Aorta (tissue), 5 donors: ENCODE measurements at places on chromosomes 7 and 10. TPM values are rescaled to one million over a fixed set of nuclear protein-coding genes. Genes with fewer than 3 reads are reported as not detected.
A peak's percentile ranks its signal among the peaks of the same experiment; 100 is the strongest.

- no peak for DNase-seq
Observed at GRCh38 chr10:80322711-80323110, 33.3 kb upstream of the MAT1A start.

DNA sequence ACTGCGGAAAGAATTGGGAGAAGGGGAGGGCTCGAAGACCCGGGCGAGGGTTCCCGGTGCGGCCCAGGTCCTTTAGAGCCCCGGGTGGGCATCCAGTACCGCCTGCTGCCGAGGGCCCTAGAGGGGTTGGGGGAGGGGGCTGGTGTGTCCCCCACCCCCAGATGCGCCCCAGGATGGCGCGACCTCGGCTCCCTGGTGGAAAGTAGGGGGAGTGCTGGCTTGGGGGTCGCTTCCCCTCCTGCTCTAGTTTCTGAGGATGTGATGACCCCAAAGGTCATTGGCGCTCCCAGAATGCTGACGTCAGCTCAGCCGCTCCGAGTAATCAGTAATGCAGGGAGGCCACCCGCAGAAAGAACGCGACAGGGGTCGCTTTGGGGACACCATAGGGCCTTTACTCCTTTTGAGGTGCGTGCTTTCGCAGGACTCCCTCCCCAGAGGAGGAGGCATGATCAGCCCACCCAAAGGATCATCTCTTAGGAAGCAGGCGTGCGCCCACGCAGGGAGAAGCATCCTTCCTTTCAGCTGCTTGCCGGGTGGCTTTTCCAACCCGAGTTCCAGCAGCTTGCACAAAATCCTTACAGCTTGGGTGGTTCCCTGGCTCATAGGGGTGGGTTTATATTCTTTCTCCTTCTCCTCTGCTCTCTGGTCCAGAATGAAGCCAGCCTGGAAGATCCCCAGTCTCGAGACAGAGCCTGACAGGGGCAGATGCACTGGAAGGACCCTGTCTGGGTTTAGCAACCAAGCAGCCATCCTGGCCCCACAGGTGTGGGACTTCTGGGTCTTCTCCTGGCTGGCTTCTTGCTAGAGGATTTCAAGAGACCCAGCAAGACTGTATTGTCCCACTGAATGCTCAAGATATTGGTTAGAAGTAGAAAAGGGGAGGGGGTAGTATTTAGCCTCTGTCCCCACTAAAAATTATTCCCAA, 1.3 kb upstream of the PRKAG2 start:
- peak; percentile 76 for DNase-seq

DNA sequence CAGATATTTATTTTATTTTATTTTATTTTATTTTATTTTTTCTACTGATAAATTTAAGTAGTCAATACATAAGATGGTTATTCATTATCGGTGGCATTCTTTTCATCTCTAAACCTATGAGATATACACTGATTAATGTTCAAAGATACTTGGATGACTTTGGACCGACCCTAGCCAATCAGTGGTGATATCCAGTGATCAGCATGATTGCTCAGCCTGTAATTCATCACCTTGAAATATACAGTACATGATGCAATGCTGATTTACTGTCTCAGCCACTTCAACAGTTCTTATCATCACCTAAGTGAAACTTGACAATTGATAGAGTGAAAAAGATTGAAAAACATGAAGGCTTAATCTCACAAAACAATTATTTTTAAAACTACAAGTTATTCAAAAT, 1651.0 kb downstream of the REEP3 start:
- DNase-seq: no peak

GRCh38 chr7:130380861-130381455, 664 bp downstream of the CPA1 start:
- no peak for DNase-seq

GRCh38 chr10:90227217-90227656, 525.8 kb downstream of the KIF20B start:
- DNase-seq: no peak

DNA sequence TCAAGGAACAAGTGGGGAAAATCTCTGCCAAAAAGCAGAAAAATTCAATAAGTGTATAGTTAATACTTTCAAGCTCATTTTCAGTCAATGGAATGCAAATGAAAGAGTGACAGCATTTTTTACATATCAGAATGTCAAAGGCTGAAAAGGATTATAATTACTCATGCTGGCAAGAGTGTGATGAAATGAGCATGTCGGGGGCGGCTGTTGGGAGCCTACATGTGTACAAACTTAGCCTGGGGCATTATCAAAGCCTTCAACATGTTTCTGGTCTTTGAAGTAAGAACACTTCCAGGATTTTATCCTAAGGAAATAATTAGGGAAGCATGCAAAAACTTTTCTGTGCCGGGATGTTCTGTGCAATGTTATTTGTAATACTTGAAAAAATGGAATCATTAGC, 221.7 kb upstream of the LYZL1 start:
- no peak for DNase-seq

DNA sequence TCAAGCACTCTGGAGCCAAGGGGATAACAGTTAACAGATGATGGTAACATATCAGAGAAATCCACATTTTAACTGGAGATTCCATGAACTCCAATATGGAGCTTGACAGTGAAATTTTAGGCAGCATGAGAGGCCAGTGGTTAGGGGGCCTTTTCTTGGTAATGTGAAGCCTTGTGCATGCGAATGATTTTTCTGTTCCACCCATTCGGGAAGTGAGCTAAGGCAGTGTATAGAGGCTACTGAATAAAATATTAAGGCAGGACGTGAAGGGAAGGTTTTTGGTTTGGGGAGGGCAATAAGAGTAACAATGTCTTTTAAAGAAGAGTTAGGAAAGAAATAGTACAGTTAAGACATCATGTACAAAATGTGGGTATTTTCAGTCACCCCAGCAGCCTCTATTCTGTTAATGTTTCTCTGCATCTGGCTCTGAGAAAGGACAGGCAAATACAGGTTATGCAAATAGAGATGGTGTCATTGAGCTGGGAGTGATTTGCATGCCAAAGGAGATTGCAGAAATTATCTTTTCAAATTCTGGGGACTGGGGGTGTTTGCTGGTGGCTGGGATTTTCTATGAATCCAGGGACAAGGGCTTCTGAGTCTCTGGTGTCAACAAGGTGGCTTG, 6.8 kb upstream of the TAS2R60 start:
- no peak for DNase-seq

GRCh38 chr10:95392681-95393164, 101.9 kb upstream of the PDLIM1 start:
- no peak for DNase-seq

DNA sequence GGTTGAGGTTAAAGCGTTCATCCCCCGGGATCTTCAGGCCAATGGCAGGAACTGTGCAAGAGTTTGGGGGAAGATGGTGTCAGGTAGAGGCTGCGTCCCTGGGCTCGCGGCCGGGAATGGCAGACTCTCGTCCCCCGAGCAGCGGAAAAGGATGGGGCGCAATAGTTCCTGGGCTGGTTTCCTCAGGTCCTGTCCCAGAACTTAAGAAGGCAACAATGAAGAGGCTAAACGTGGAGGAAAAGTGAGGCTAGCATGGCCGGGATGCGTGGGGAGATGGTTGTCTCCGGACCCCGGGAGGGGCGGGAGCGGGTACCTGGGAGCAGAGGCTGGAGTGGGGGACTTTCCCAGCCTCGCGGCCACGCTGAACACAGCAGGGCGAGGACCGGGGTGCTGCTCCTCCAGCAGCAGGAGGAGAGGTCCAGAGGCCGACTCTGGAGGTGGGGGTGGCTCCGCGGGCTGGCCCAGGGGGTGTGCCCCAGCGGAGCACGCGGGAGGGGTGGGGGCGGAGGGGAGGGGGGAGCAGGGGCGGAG, 882 bp downstream of the IRF5 start:
- no peak for DNase-seq

GRCh38 chr7:8938044-8938805, 504.8 kb downstream of the NXPH1 start:
- no peak for DNase-seq

DNA sequence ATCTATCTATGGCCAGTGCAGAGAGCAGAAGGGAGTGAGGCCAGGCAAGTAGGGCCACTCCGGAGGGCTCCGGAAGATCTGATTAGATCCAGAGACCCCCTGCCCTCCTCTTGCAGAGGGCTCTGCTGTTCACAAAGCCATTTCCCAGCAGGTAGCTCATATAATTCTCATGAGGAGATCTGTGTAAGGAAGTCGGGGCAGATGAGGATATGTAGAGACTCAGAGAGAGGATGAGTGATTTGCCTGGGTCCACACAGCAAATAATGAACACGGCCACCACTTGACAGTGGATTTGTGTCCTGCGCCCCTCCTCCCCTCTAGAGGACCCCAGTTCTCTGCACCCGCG, 2.6 kb downstream of the MUC12 start:
- DNase-seq: no peak

- DNase-seq: no peak
Observed at GRCh38 chr10:89138755-89139490, 68.2 kb downstream of the CH25H start.

GRCh38 chr7:78284945-78285344, 486.4 kb downstream of the PHTF2 start:
- DNase-seq: no peak

DNA sequence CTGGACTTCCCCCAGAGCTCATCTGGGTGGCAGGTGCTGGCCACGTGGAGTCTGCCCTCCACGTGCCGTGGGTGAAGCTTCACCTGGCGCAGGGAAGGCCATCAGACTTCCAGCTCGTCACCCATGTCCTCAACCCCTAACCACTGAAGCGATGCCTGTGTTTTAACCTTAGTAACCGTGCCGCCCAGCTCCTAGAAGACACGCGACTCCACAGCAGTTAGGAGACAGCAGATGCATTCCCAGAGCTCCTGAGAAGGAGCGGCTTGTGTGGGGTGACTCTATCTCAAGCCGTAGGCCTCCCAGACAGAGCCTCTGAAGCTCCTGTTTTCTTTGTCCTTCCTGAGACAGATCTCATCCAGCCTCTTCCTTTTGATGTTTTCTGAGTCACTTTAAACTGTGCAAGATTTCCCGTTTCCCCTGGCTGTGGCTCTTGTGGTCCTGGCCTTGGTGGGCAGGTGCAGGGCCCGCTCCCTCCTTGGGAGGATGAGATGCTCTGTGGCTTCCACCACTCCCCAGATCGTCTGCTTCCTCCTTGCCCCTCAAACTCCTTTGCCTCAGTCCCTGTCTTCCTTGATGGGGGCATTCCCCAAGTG, 41.4 kb upstream of the AP5Z1 start:
- no peak for DNase-seq

DNA sequence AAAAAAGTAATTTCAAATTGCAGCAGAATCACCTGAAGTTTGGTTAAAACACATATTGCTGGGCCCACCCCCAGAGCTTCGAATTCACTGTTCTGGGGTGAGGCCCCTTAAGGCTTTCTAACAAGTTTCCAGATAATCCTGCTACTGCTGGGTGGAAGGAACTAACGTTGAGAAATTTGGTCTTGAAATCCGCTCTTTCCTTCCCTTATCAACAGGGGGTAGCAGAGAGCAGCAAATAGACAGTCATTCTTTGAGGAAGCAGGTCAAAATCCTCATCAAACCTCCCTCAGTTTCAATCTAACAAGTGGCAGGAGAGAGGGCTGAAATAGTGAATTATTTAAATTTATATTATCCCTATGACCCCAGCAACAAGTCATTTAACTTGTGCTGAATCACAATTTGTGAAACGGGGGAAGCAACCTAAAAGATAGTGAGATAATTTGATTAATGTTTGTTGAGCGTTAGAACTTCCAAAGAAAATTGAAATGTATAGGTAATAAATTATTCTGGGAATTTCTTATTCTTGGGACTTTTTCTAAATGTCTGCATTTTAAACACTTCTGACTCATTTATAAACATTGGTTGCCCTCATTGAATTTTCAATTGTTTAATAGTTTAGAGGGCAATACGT, 21.7 kb upstream of the MALSU1 start:
- DNase-seq: no peak

GRCh38 chr10:82148764-82149163, 273.8 kb downstream of the NRG3 start:
- no peak for DNase-seq

GRCh38 chr10:110479710-110480109, 18.0 kb upstream of the DUSP5 start:
- no peak for DNase-seq

- no peak for DNase-seq
Observed at GRCh38 chr7:55348502-55348901, 16.6 kb upstream of the LANCL2 start.

- DNase-seq: no peak
Observed at GRCh38 chr10:73287441-73287840, 35.0 kb upstream of the MRPS16 start.

GRCh38 chr7:78762625-78763024, 690.8 kb downstream of the MAGI2 start:
- DNase-seq: no peak

- no peak for DNase-seq
Observed at GRCh38 chr7:113412410-113412809, 294.1 kb upstream of the SMIM30 start.

DNA sequence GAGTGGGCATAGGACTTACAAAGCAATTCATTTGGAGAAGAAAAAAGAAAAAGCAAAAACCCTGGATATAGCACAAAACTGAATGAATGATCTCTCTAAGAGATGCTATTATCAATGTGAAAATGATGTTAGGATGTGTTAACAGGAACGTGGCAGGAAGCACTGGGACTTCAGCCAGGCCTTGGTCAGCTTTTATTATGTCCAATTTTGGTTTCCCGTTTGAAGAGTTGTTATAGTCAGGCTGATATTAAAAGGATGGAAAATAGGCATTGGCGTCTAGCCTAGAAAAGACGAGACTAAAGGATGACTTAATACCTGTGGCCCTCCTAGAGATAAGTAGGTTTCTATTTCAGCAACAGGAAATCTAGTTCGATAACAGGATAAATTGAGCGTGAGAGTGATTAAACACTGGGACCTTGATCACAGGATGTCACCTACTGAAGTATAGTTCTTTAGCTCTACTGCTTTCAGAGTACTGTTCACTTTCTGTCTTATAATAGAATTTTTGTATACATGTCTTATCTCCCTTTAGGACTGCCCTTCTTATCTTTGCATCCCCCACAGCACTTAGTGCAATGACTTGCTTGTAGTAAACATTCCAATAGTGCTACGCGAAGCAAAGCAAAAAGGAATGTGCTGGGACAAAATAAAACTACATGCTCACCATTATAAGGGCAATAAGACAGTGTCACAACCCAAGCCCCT, 99.8 kb upstream of the AGBL3 start:
- DNase-seq: no peak

NUPR2 gene
- 1.1 TPM for total RNA-seq

MMP21 gene
- total RNA-seq: 0.33 TPM

TMEM213 gene
- total RNA-seq: not detected

DNAH11 gene
- total RNA-seq: 3.3 TPM

ACTL6B gene
- not detected for total RNA-seq

SGCE gene
- total RNA-seq: 84.7 TPM

DLX5 gene
- total RNA-seq: 1.1 TPM

NEBL gene
- total RNA-seq: 2.8 TPM
